HTR-8/SVneo (cell line): ENCODE measurements at places on chromosomes 7 and 10.

- no peak for DNase-seq
Observed at GRCh38 chr7:68980011-68980410, 618.3 kb upstream of the AUTS2 start.

- DNase-seq, result peak; percentile 48
Observed at GRCh38 chr10:112815269-112816032, 134.6 kb upstream of the TCF7L2 start.

- DNase-seq, result no peak
Observed at GRCh38 chr7:272108-272615, 17.8 kb upstream of the FOXL3 start.

DNA sequence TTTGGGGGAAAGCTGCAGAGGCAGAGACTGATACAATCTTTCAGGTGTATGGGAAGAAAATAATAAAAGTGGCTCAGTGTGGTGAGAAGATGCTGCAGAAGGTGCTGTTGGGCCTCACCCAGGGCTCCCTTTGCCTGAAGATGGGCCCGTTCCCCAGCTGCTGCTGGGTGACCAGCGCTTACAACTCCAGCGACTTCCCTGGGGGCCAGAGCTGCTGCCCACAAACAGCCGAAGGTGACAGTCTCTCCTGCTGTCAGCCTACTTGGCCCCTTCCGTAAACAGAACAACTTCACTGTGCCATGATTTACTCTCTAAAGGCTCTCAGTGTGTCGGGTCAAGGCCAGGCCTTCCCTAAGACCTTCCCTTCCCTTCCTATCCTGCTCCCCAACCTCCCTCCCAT, 93.6 kb upstream of the PCBD1 start:
- DNase-seq, result no peak

DNA sequence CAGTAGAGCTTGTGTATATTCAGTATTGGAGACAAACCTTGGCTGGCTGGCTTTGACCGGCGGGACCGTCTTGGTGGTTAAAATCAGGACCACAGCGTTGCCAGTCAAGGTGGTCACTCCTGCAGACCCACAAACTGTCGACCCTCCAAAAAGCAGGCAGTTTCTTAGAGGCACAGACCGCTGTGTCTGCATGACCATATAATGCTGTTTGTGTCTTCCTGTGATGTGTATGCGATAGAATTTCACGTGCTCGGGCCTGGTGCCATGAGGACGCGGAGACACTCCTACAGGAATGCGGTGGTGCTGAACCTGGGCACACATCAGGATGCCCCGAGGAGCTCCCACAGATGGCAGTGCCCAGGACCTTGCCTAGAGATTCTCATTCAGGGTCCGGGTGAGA, 34.8 kb downstream of the BNIP3 start:
- DNase-seq, result no peak

DNA sequence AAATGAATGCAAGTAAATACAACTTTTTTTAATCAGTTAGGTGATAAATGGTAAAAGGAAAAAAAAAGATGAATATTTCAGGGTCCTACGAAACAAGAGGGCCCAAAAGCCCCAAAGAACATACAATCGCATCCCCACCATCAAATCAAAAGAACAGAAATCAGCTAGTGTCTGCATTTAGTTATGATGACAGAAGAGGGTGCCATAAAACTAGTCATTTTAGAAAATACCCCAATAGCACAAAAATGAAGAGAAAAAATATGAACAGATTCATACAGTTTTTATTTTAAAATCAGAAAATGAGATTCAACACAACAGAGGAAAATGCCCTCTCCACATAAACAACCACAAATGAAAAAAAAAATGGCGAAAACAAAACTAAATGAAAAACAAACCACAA, 905.5 kb downstream of the REEP3 start:
- DNase-seq, result no peak

GRCh38 chr10:79244841-79245504, 102.3 kb upstream of the PPIF start:
- DNase-seq, result no peak

GRCh38 chr10:52566471-52567246, 205.9 kb downstream of the MBL2 start:
- DNase-seq, result peak; percentile 19

DNA sequence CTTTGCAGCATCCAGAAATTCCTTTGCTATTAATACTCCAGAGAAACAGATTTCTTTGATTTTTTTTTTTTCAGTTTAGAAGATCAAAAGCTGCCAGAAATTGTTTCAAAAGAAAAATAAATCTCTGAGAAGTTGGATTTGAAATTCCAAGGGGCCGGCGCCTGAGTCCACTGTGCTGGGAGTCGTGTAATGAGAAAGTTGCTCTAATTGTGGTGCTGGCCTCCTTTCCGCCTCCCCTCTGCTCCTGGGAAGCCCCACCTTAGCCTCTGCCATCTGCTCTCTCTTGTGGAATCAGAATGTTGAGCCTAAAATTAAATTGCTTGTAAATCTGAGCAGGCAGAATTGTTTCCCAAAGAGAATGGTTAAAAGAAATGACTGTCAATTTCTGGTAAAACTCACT, 93.3 kb downstream of the EMX2 start:
- no peak for DNase-seq

DNA sequence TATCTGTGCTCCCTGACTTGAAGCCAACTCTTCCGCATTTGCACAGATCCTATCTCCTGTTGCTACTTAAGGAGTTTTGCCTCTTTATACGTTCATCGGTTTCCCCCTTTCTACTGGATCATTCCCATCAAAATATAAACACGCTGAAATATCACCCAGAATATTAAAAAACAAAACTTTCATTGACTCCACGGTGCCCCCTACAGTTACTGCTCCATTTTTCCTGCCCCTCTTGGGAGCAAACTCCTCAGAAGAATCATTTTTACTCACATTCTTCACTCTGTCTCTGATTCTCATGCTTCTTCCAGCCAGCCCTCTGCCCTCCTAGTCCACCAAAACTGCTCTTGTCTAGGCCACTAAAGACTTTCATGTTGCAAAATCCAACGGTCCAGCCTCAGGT, 66.4 kb downstream of the MYOF start:
- DNase-seq, result no peak

DNA sequence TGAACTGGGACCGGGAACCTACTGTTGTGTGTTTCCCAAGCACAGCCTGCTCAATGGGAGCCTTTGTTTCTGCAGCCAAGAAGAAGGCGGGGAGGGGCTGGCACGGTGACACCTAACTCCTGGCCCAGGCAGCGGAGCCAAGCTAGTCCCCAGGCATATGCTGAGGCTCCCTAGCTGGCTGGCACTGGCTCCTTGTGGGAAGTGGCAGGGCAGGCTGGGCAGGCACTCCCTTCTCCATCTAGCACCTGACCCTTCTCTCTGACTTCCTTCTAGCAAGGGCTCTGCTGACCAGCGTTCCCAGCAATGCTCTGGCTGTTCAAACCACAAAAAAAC, 325.0 kb downstream of the PLXNA4 start:
- DNase-seq, result no peak

- no peak for DNase-seq
Observed at GRCh38 chr10:113992471-113993011, 51.1 kb upstream of the ADRB1 start.

DNA sequence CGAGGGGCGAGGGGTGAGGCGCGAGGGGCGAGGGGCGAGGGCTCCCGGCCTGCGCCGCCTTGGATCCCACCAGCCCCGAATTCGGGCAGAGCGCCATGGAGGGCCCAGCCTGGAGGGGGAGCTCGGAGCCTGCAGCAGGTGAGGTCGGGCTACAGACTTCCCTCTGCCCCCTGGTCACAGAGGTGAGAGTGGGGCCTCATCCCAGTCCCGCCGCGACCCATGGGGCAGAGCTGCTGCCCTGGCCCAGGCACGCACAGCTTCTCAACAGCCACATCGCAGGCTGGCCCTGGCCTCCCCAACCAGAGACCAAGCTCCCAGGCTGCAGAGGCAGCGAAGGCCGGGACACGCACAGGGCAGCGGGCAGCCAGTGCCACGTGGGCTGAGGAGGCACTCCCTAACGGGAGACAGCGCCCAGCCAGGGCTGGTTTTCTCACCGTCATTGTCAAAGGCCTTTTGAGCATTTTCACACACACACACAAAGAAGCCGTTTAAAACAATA, 191.8 kb downstream of the PTPRN2 start:
- DNase-seq, result no peak

DNA sequence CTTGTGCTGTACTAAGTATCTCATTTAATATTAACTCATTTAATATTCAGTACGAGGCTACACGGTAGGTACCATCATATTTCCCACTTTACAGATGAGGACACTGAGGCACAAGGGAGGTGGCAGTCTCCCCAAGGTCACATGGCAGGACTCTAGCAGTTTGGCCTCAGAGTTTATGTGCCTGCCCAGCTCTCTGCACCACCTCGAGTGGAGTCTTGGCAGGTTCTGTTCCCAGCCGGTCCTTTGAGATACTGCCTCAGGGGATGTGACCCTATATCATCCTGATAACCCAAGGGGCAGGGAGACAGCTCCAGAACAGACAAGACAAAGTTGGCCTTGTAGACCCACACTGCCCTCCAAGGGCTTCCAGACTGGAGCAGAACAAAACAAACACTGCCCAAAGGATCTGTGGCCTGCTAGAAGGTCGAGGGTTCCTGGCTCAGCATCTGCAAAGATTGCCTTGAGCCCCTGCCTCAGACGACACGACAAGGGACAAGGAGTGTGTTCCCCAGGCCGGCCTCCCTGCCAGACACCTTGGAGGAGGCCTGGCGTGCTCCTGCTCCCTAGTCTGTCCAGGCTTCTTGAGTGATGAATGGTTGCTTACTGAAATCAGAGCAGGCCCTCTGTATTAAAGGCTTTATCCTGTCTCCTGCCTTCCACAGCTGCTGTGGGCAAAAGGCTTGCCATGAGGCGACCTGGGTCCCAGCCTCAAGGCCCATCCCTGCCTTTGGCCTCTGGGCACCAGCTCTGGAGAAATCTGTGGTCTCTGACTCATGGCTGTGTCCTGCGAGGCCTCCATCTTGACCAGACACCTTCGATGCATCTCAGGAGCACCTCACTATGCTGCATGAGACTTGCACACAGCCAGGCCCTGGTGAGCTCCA, 3.9 kb upstream of the PWWP2B start:
- DNase-seq, result no peak

GRCh38 chr10:123574109-123574698, 92.0 kb upstream of the GPR26 start:
- no peak for DNase-seq

DNA sequence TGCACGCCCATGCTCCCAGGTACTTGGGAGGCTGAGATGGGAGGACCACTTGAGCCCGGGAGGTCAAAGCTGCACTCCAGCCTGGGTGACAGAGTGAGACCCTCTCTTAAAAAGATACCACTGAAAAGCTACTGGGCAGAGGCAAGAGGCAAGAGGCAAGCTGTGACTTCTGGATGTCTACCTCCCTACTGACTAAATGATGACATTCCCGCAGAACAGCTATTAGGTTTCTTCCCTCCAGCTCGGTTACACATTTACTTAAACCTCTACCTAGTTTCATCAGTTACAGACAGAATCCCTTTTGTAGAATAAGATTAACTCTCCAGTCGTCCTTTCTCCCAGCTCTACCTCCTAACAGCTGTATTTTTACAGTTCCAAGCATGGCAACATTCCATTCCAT, 21.2 kb downstream of the RHEB start:
- no peak for DNase-seq

GRCh38 chr7:107684947-107685463, 24.4 kb downstream of the SLC26A4 start:
- no peak for DNase-seq

- DNase-seq, result no peak
Observed at GRCh38 chr10:122878799-122879338, 512 bp downstream of the FAM24B start.

DNA sequence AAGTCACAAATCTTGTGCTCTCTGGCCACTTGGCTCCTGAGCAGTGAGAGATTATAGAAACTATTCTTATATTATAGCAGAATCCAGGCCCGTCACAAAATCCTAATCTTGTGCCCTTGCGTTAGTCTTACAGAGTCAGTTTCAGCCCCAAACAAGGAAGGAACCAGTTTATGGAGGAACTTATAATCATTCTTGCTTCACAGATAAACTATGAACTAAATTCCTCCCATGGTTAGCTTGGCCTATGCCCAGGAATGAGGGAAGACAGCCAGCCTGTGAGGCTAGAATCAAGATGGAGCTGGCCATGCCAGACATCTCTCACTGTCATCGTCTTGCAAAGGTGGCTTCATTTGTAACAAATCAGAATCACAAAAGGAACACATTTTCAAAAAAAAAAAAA, 199.7 kb upstream of the PITRM1 start:
- DNase-seq, result no peak

DNA sequence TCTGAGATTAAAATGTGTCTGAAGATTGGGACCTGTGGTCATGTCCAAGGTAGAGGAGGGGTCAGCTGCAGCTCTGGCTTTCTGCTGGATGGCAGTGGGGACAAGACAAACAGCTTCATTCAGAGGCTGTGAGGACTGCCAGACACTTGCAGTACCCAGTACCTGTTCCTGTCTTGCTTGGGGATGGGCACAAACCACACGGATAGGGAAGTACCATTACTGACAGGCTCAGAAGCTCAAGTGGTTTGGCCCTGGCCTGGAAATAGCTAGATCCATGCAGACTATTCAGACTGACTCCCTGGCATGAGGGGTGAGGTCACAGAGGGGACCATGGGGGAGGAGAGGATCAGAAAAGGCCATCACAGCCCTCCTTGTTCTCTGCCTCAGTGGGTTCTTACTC, 56.0 kb upstream of the COMTD1 start:
- no peak for DNase-seq

- DNase-seq, result peak; percentile 54
Observed at GRCh38 chr7:90816511-90817142, 220.5 kb downstream of the CDK14 start.

DNA sequence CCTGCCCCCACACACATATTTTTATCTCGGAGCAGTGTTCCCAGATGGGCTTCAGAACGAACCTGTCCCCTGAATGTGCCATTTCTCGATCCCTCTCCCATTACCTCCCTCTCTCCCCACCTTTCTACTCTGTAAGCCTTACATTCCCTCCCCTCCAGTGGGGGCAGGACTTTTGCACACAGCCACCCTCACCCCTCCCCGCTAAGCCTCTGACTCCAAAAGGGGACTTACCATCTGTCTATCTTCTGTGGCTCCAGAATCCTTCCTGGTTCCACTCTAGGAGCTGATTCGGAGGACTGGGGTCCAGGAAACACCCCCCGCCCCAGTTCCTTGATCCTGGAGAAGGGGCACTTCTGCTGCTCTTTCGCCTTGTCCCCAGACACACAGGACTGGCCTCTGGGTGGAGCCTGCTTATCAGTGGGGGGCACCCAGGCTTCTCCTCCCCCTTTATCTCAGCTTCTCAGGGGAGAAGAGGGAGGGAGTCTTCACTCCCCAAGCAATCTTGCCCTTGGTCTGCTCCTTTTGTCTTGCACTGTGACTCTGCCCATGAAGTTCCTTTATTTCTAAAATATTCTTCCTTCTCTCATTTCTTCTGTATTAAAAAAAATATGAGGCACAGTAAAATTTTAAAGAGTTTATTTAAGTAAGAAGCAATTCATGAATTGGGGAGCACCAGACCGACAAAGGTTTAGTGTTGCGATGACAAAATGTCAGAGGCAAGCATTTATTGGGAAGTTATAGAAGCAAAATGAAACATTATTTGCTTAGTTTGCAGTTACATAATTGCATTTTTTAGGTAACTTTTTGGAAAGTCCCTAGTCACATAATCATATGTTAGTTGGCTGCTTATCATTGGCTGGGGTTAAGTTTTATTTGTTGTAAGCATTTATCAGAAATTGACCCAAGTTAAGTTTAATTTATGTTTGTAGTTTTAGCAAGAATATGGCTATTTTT, at the start of gene KEL:
Gene KEL (minus strand): TSS at position 391 of the 954 bp plus-strand sequence. CDS start 157 bp downstream, at position 234.
- DNase-seq, result no peak
